Breast epithelium (tissue), 4 donors: ENCODE measurements at places on chromosomes 7 and 10. TPM values are rescaled to one million over a fixed set of nuclear protein-coding genes. Genes with fewer than 3 reads are reported as not detected.

GRCh38 chr7:43905956-43906330 is 453 bp downstream of the URGCP start:
- H3K27me3 ChIP-seq = no peaks in the 10 kb centered on the region
- H3K27ac ChIP-seq = peak overlapping the region; percentile 98
- peak overlapping the region; percentile 65 for H3K4me3 ChIP-seq
- no peaks in the 10 kb centered on the region for H3K36me3 ChIP-seq
- H3K4me1 ChIP-seq = peaks cover 10% of the 10 kb centered on the region

DNA sequence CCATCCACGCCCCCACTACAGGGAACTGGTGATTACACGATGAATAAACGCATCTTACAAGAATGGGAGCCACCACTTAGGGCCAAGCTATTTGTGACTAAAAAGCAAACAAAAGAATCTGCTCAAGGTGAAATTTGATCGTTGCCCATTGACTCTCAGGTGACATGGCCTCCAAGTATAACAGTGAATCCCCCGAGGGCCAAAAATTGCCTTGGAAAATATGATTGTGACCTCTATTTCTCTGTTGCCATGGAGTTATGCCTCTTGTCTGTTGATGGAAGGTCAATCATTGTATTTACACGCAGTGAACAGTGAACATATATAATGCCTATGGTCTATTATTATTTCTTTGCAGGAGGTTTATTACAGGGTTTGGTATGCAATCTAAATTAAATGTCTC is 282.3 kb downstream of the KLF6 start:
- no peaks in the 10 kb centered on the region for H3K36me3 ChIP-seq
- H3K4me3 ChIP-seq = no peak overlapping the region
- no peak for DNase-seq
- no peaks in the 10 kb centered on the region for H3K4me1 ChIP-seq
- H3K27ac ChIP-seq = no peak overlapping the region
- H3K27me3 ChIP-seq = no peaks in the 10 kb centered on the region

GRCh38 chr10:119299531-119299930 is 92.2 kb downstream of the GRK5 start:
- H3K4me3 ChIP-seq = no peak overlapping the region
- H3K27ac ChIP-seq = no peak overlapping the region
- H3K4me1 ChIP-seq = no peaks in the 10 kb centered on the region
- DNase-seq = no peak
- H3K27me3 ChIP-seq = no peaks in the 10 kb centered on the region
- H3K36me3 ChIP-seq = no peaks in the 10 kb centered on the region

GRCh38 chr7:157464111-157464970 is 127.5 kb downstream of the DNAJB6 start:
- H3K4me3 ChIP-seq = no peak overlapping the region
- H3K27ac ChIP-seq = no peak overlapping the region
- H3K4me1 ChIP-seq = no peaks in the 10 kb centered on the region
- no peak for DNase-seq

GRCh38 chr10:79375321-79376077 is 28.2 kb downstream of the PPIF start:
- DNase-seq = peak; percentile 15
- no peak overlapping the region for H3K27ac ChIP-seq
- H3K4me1 ChIP-seq = no peaks in the 10 kb centered on the region
- no peaks in the 10 kb centered on the region for H3K36me3 ChIP-seq
- H3K4me3 ChIP-seq = no peak overlapping the region

GRCh38 chr10:72092171-72092924 is 4.0 kb upstream of the SPOCK2 start:
- peaks cover 7% of the 10 kb centered on the region for H3K4me1 ChIP-seq

The EPO gene
- not detected for total RNA-seq

DNA sequence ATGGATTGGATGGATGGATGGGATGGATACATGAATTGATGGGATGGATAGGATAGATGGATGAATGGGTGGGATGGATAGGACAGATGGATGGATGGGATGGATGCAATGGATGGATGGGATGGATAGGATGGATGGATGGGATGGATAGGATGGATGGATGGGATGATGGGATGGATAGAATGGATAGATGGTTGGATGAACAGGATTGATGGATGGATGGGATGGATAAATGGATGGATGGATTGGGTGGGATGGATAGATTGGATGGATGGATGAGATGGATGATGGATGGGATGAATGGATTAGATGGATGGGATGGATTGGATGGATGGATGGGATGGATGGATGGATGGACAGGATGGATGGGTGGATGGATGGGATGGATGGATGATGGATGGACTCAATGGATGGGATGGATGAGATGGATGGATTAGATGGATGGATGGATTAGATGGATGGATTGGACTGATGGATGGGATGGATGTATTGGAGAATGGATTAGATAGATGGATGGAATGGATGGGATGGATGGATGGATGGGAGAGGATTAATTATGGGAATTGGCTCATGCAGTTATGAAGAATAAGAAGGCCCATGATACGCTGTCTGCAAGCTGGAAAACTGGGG is 136.4 kb downstream of the ADAM12 start:
- peak overlapping the region; percentile 88 for H3K27ac ChIP-seq
- DNase-seq = no peak
- H3K36me3 ChIP-seq = no peaks in the 10 kb centered on the region
- no peaks in the 10 kb centered on the region for H3K27me3 ChIP-seq
- no peak overlapping the region for H3K4me3 ChIP-seq
- peaks cover 13% of the 10 kb centered on the region for H3K4me1 ChIP-seq

DNA sequence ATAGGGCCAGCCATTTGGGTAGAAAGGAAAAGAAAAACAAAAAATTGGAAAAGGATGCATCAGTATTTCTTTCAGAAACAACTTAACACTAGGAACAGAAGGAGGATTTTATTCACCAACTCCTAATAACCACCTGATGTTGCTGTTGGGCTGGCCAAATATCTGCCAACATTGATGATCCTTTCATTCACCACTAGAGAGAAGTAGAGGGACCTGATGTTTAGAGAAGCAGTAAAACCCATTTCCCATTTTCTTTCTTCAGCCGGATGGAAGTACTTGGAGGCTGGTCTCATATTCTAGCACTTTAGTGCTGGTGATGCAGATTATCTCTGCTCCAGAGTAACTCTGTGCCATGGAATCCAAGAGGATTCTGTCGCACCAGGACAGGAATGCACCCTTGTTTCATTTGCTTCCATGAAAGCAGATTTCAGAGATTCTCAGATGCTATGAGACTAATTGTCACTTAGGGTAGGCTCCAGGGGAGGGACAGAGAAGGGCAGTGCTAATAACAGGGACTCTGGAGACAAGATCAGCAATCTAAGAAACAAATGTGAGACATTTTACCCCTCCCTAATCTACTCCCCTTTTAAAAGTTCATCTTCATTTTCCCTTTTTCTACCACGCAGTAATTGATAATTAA is 3.1 kb downstream of the KLLN start:
- H3K36me3 ChIP-seq = no peaks in the 10 kb centered on the region
- H3K27me3 ChIP-seq = no peaks in the 10 kb centered on the region
- peak overlapping the region; percentile 98 for H3K27ac ChIP-seq
- H3K4me1 ChIP-seq = no peaks in the 10 kb centered on the region

DNA sequence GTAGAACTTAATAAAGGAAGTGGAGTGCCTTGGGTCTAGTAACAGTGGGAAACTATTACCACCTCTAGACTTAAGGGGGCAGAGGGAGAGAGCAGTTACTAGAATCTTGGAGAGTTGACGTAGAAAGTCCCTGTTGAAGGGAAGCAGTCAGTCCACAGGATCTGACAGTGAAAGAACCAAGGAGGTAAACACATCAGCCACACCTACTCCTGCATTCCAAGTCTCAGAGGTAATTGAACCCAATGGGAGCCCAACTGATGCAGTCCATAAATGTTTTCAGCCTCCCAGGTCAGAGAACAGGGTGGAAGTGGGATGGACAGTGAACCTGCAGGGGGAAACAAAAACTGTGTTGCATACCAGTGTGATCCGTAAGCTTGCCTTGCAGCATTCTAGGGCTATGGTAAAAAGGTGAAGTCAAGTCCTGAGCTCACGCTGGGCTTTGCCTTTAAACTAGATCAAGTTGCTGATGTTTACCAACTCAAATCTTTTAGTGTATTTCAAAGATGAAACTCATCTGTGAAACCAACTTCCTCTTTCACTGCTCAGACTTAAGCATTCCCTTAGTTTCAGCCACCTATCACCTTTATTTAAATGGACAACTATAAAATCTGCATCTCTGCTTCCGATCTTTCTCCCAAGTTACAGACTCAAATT is 57.2 kb downstream of the SLC16A12 start:
- no peaks in the 10 kb centered on the region for H3K27me3 ChIP-seq
- peak overlapping the region; percentile 79 for H3K27ac ChIP-seq
- H3K4me3 ChIP-seq = no peak overlapping the region

GRCh38 chr7:22425361-22425760 is 68.4 kb upstream of the RAPGEF5 start:
- no peak overlapping the region for H3K27ac ChIP-seq
- H3K4me3 ChIP-seq = no peak overlapping the region
- H3K27me3 ChIP-seq = no peaks in the 10 kb centered on the region
- no peaks in the 10 kb centered on the region for H3K4me1 ChIP-seq
